Fibroblast of the aortic adventitia (primary cell): ENCODE measurements at places on chromosomes 5 and 9. TPM values are rescaled to one million over a fixed set of nuclear protein-coding genes. Genes with fewer than 3 reads are reported as not detected.

The PTGS1 gene
- 6.3 and 173 TPM in 2 replicates for total RNA-seq

The TAF1L gene
- total RNA-seq = not detected in 2 replicates

The GMCL2 gene
- not detected in 2 replicates for total RNA-seq

The NSMF gene
- total RNA-seq = 29.1 and 29.6 TPM in 2 replicates

The ARHGEF39 gene
- 3.9 TPM in 1 of 2 replicates, not detected in the other for total RNA-seq

The SHB gene
- total RNA-seq = 4.5 and 26.5 TPM in 2 replicates
